Stimulated activated CD8-positive, alpha-beta memory T cell treated with anti-CD3 and anti-CD28 coated beads, Interleukin-15, amount 100 ng/mL, for 1 hour (primary cell): ENCODE measurements at places on chromosomes 4 and X.

DNA sequence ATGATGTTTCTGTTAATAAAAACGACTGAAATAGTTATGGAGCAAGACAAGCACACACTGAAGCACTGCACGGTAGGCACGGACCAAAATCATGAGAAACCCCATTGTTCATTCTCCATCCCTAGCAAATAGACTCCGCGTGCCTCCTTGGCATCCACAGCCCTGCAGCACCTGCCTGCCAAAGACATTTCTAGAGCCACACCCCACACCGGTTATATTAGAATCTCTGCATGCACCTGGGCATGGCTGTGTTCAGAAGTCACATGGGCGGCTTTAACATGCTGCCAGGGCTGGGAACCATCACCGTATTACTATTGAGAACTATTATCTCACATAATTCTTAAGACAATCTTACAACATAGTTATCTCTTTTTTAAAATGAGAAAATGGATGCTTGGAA is 5.9 kb downstream of the PDLIM3 start:
- no peak for DNase-seq

DNA sequence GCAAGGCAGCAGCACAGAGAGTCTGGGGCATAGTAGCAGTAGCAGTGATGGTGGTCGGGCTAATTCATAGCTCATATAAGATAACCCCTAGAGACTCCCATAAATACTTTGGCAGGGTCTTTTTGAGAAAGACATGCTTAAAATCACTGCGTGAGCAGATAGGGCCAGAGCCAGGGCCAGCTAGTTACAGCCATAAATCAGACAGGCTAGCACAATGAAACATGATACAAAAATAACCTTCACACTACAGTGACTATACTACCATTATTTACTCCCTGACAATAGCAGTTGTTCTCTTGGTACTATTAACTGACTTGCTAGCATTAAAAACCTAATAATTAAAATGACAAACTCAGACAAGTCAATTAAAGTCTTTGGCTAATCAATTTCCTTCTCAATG is 295.9 kb downstream of the SMARCA1 start:
- DNase-seq: no peak

DNA sequence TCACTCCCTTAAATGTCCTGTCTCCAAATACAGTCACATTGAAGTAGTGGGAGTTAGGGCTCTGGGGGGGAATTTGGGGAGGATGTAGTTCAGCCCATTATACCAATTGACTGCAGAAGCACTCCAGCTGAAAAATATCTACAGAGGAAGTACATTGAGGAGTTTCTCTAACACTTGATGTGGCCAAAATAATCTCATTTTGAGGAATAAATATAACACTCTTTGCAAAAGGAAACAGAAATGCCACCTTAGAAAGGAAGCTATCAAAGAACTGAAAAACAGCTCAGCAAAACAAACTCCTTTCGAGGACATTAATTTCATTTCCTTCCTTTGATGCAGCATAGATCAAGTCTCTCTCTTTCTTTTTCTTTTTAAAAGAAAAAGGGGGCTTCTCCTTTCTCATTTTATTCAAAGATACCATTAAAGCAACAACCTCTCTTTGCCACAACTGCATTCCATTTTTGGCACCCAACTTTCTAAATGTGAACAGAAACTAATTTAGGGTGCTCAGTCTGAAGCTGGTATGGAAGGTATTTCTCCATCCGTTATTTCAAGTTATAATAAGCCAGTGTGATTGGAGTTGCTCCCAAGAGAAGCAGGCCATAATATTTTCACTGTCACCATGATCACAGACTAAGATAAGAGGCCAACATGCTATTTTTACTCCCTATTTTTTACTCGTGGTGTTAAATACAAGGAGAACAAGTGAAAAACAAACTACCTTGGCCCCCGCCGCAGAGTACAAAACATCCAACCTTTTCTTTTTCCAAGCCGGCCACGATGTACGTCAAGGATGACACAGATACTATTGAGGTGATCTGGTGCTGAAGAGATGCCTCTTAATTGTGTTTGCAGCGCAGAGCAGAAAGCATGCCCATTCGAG is 230.4 kb upstream of the GATB start:
- DNase-seq: no peak

DNA sequence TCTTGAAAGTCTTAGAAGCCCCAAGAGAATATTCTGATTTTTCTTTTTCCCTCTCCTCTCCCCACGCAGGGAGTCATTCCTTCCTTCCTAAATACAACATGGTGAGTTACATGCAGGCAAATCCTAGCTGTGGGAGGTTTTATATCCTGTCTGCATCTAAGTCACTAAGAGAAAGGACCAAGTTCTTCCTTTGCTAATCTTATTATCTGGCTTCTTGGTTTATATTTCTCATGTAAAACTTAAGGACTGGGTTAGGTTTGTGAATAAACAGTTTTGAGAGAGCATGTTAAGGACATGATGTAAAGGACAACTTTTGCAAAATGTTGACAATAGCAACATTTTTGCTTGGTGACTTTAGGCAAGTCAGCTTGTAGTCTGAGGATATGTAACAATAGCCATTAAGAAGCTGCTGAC is 5.1 kb upstream of the CXCL9 start:
- DNase-seq: no peak

- no peak for DNase-seq
Observed at GRCh38 chr4:172819353-172819752, 349.3 kb upstream of the GALNT7 start.
